ENCODE measurements at places on chromosomes 11 and 22.

DNA sequence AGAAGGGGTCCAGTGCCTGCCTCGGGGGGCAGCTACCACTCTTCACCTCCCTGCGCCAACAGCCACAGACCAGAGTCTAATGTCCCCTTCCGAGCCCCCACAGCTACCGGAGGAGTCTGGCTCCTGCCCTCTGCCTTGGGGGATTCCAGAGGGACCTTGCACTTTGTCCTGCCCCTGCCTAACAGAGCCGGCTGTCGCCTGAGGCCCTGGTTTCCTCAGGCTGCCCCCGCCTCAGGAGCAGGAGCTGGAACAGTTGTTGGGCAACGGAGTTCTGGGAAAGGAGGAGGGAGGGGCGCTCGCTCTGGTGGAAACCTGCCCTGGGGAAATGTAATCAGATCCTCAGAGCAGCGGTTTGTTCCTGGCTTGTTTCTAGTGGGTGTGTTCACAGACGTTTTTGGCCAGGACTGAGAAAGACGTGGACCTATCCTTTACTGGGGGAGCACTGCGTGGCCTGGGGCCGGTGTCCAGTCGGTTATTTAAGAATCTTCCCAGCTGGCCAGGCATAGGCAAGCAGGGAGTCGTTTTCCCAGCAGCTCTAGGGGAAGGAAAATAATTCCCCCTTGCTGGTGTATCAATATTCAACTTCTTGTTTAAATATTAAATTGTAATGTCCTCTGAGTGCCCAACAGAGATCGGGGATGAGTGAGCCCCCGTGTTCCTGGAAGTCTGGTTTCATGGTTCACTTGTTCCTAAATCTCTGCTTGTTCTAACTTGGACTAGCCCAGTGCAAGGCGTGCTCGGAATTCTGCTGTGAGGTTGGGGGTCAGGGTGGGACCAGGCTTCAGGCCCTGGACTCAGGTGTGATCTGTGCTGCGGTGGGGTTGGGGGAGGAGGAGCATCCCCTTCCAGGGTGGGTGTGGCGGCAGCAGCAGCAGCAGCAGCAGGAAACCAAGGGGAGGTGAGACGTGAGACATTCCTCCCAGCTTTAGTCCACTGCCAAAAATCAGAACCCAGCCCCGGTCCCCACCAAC is 32.1 kb downstream of the A4GALT start:
- no peaks in the 10 kb centered on the region for H3K4me1 ChIP-seq
- H3K4me3 ChIP-seq, result no peak overlapping the region
- no peaks in the 10 kb centered on the region for H3K27me3 ChIP-seq
- H3K36me3 ChIP-seq, result no peaks in the 10 kb centered on the region
- no peak for DNase-seq
- no peak overlapping the region for H3K27ac ChIP-seq

GRCh38 chr22:45246060-45246985 is 5.6 kb upstream of the KIAA0930 start:
- DNase-seq, result no peak
- peaks cover 10% of the 10 kb centered on the region for H3K4me1 ChIP-seq
- no peaks in the 10 kb centered on the region for H3K36me3 ChIP-seq
- H3K27me3 ChIP-seq, result no peaks in the 10 kb centered on the region
- no peak overlapping the region for H3K4me3 ChIP-seq
- no peak overlapping the region for H3K27ac ChIP-seq

- no peak overlapping the region for H3K4me3 ChIP-seq
- peak; percentile 34 for DNase-seq
- H3K27ac ChIP-seq, result no peak overlapping the region
Observed at GRCh38 chr11:22787551-22788162, 41.9 kb downstream of the SVIP start.

DNA sequence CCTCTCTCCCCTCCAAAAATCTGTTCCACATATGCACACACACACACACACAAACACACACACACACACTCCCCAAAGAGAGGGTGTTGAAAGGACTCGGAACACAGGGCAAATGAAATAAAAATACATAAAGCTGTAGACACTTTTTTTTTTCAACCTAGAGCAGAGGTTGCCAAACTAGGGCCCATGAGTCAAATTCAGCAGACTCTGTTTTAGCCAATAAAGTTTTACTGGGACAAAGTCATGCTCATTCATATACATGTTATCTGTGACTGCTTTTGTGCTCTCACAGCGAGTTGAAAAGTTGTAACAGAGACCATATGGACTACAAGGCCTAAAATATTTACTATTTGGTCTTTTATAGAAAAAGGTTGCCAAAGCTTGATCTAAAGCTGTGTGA is 8.9 kb downstream of the IMMP1L start:
- no peak overlapping the region for H3K27ac ChIP-seq
- H3K4me1 ChIP-seq, result no peaks in the 10 kb centered on the region
- no peak for DNase-seq
- H3K4me3 ChIP-seq, result no peak overlapping the region
- H3K36me3 ChIP-seq, result no peaks in the 10 kb centered on the region

DNA sequence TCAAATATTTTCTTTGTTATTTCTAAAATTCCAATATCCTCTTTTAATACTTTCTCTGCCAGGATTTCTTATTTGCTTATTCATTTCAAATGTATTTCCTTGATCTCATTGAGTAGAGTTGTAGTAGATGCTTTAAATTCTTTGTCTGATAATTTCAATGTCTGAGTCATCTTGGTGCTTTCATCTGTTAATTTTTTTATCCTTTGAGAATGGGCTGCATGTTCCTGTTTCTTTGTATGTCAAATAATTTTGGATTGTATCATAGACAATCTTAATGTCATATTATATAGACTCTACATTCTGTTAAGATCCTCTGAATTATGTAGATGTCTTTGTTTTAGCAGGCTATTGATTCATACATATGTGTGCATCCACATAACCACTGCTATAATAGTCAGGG is 57.5 kb downstream of the MYEOV start:
- no peaks in the 10 kb centered on the region for H3K36me3 ChIP-seq
- no peak for DNase-seq
- H3K27me3 ChIP-seq, result no peaks in the 10 kb centered on the region
- no peaks in the 10 kb centered on the region for H3K4me1 ChIP-seq
- no peak overlapping the region for H3K4me3 ChIP-seq
- H3K27ac ChIP-seq, result no peak overlapping the region

DNA sequence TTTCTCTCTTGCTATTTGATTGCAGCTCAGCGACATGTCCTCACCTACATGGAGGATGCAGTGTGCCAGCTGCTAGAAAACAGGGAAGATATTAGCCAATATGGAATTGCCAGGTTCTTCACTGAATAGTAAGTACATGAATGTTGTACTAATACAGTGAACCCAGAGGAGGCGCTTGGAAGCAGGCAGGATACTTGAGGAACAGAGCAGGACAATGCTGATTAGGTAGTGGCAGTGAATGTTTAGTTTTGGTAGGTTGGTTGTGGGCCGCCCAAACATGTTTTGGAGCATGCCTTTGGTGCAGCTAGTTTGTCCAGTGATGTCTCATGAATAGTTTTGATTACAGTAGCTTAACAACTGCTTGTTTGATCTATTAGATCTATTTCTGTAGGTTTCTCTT is 50.6 kb downstream of the CSTPP1 start:
- no peaks in the 10 kb centered on the region for H3K4me1 ChIP-seq
- DNase-seq, result no peak
- peaks cover 3% of the 10 kb centered on the region for H3K36me3 ChIP-seq
- H3K27me3 ChIP-seq, result no peaks in the 10 kb centered on the region
- no peak overlapping the region for H3K4me3 ChIP-seq

DNA sequence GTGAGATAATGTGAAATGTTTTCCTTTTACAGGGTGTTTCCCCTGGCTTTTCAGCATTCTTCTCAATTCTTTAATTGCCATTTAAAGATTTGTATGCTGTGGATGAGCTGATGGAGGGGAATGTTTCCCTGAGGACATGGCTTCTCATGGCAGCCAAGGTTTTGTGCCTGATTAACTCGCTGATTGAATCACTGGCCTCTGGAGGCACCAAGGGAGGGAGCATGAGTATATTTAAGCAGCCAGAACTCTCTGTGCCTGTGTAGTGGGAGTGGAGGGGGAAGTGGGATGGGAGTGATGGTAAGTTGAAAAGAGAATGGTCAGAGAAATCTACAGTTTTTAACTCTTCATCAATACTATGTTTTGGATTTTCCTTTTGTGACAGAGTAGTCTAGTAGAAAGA is 88.7 kb downstream of the STIM1 start:
- no peaks in the 10 kb centered on the region for H3K36me3 ChIP-seq
- peaks cover 70% of the 10 kb centered on the region for H3K4me1 ChIP-seq
- no peaks in the 10 kb centered on the region for H3K27me3 ChIP-seq
- peak overlapping the region; percentile 51 for H3K27ac ChIP-seq

- H3K27me3 ChIP-seq, result peaks cover 8% of the 10 kb centered on the region
- H3K36me3 ChIP-seq, result no peaks in the 10 kb centered on the region
- H3K4me1 ChIP-seq, result peaks cover 4% of the 10 kb centered on the region
- H3K27ac ChIP-seq, result no peak overlapping the region
- no peak for DNase-seq
Observed at GRCh38 chr22:37368058-37368457, 59.2 kb downstream of the ELFN2 start.

DNA sequence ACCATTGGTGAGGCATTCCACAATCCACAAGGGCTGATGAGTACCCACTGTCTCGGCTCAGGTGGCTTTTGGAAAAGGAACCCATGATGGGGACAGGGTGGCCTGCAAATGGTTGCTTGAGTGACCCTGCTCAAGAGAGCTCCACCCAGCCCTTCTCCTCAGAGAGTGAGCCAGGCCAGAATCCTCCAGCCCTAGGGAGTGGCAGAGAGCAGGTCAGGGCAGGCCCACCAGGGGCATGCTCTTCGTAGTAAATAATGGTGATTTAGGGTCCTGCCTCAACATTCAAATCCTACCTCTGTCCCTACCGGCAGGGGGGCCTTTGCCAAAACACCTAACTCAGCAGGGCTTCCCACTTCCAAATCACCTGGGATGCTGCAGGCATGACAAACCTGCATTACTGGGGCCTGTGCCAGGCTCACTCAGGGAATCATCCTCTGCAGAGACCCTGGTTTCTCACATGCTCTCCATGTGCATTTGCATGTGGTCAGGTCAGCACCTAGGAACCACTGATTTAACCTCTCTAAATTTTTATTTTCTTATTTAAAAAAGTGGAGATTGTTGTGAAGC is 17.3 kb upstream of the TP53I11 start:
- no peak for DNase-seq
- no peaks in the 10 kb centered on the region for H3K27me3 ChIP-seq
- no peak overlapping the region for H3K4me3 ChIP-seq
- H3K27ac ChIP-seq, result no peak overlapping the region
- H3K4me1 ChIP-seq, result no peaks in the 10 kb centered on the region

DNA sequence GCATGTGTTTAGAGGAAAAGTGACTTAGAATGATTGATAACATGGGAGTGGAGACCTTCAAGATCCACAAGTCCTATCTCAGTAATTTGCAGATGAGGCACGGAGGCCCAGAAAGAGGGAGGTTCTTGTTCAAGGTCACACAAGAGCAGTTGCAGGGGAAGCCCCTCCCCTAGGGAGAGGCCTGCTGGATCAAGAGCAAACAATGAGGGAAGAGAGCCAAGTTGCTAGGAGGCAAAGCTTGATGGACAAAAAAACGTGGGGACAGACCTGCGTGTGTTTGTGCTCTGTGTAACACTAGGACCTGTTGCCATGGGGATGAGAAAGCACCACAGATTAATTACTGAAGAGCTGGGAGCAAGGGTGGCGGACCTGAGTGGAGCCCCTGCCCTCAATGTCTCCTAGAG is 6.4 kb upstream of the MFRP start:
- DNase-seq, result no peak
- peaks cover 11% of the 10 kb centered on the region for H3K27me3 ChIP-seq
- no peak overlapping the region for H3K27ac ChIP-seq
- no peaks in the 10 kb centered on the region for H3K36me3 ChIP-seq

GRCh38 chr11:32829680-32830412 is at the start of gene PRRG4:
Gene PRRG4 (plus strand): TSS chr11:32829927. CDS start chr11:32830530, 603 bp downstream.
- H3K27ac ChIP-seq, result no peak within 1 kb of the TSS
- peaks cover 23% of the 10 kb centered on the region for H3K27me3 ChIP-seq
- H3K4me3 ChIP-seq, result peak within 1 kb of the TSS; percentile 50
- peaks cover 11% of the 10 kb centered on the region for H3K4me1 ChIP-seq
- DNase-seq, result peak; percentile 23

GRCh38 chr11:114161486-114162250 is 102.2 kb downstream of the ZBTB16 start:
- H3K27me3 ChIP-seq, result no peaks in the 10 kb centered on the region
- no peak overlapping the region for H3K27ac ChIP-seq
- no peaks in the 10 kb centered on the region for H3K36me3 ChIP-seq
- peaks cover 90% of the 10 kb centered on the region for H3K4me1 ChIP-seq
- DNase-seq, result no peak
- H3K4me3 ChIP-seq, result no peak overlapping the region

- no peak overlapping the region for H3K27ac ChIP-seq
- no peak overlapping the region for H3K4me3 ChIP-seq
- no peaks in the 10 kb centered on the region for H3K27me3 ChIP-seq
- DNase-seq, result no peak
Observed at GRCh38 chr11:47469361-47470179, 20.6 kb upstream of the RAPSN start.

DNA sequence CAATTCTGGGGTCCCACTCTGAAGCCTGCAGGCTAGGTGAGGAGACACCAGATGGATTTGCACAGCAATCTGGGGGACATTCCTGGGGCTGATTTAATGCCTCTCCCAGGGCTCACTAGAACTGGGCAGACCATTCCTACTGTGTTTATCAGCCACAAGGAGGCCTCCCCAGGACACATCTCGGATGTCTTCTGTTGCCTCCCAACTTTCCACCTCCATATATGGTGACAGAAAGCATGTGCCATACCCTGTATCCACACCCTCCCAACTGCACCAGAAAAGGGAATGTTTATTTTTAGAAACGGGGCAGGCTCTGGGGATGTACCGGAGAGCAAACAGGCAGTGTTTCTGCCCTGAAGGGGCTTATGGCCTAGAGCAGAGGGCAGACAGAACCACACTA is 181.8 kb downstream of the CSNK2A3 start:
- no peaks in the 10 kb centered on the region for H3K27me3 ChIP-seq
- no peaks in the 10 kb centered on the region for H3K36me3 ChIP-seq
- no peak for DNase-seq
- H3K4me1 ChIP-seq, result peaks cover 16% of the 10 kb centered on the region
- no peak overlapping the region for H3K4me3 ChIP-seq

- no peaks in the 10 kb centered on the region for H3K4me1 ChIP-seq
- no peaks in the 10 kb centered on the region for H3K36me3 ChIP-seq
- no peaks in the 10 kb centered on the region for H3K27me3 ChIP-seq
Observed at GRCh38 chr11:76159983-76160661, 46.2 kb downstream of the WNT11 start.

DNA sequence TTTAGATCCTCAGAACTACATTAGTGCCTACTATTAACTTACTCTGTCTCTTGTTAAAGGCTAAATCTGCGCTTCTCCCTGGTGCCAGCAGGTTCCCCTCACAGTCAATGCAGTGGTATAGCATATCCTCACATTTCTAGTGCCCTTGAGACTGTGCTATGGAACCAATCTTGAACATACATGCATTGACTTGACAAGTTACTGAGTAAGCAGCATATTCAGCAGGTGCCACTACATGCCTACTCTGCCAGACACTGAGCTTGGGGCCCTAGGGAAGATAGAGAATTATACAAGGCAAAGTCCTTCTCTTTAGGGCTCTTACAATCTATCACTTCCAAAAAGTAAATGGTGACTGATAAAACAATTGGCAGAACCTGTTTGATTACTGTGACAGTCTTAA is 3.2 kb downstream of the FUT4 start:
- H3K36me3 ChIP-seq, result no peaks in the 10 kb centered on the region
- H3K27me3 ChIP-seq, result no peaks in the 10 kb centered on the region
- H3K4me3 ChIP-seq, result no peak overlapping the region
- no peak for DNase-seq
- H3K4me1 ChIP-seq, result peaks cover 33% of the 10 kb centered on the region

- H3K27me3 ChIP-seq, result no peaks in the 10 kb centered on the region
- H3K4me1 ChIP-seq, result peaks cover 47% of the 10 kb centered on the region
- no peak for DNase-seq
- H3K4me3 ChIP-seq, result no peak overlapping the region
Observed at GRCh38 chr11:96203567-96204365, 139.2 kb downstream of the MAML2 start.

All from CD4-positive, alpha-beta T cell (primary cell).